ENCODE measurements at places on chromosomes 16 and 17. TPM values are rescaled to one million over a fixed set of nuclear protein-coding genes. Genes with fewer than 3 reads are reported as not detected.

The HS3ST3A1 gene
- total RNA-seq, result 0.08 TPM

The JMJD6 gene
- 72.2 TPM for total RNA-seq

The TMIGD1 gene
- not detected for total RNA-seq

The PPP1R1B gene
- total RNA-seq, result not detected

Measured in activated CD8-positive, alpha-beta memory T cell treated with anti-CD3 and anti-CD28 coated beads for 36 hours (primary cell).